NCI-H2081 (cell line): ENCODE measurements at places on chromosomes 12 and 14.

DNA sequence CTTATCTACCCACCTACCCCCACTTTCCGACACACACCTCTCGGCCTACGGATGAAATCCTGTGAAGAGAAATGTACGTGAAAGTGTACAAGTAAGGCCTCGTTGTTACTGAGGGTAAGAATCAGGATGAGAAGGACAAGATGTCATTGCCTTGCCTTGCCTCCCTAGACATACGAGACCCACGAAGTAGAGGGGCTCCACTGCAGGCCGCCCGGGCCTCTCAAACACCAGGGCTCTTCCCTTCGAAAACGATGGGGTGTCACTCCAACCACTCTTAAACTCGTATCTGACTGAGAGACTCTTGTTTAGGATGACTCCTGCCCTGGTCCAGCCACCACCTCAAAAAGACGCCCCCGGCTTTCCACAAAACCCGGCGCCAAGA is 498 bp downstream of the RACGAP1 start:
- DNase-seq: peak; percentile 24

- no peak for DNase-seq
These were observed 47.3 kb upstream of the NCOR2 start for GRCh38 chr12:124614512-124615292.

DNA sequence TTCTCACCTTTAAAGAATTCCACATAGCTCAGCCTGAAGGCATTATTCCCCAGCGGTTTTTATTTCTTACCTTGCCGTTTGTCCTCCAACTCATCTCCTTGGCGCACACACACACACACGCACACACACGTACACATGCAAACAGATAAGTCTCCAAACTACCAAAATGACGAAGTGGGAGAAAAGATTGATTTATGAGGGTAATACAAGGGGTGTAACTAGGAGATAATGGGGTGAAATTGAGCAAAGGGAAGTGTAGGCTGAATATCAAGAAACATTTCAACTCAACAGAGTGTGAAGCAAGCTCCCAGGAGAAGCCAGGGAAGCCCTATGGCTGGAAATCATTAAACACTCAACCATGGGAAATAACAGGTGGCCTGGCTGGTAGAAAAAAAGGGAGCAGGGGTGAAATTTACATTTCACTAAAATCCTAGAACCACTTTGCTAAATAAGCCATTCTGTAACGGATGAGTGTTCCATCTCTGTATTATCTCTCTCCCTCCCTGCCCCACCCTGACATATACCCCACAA is 41.0 kb downstream of the GRIN2B start:
- DNase-seq: no peak

- no peak for DNase-seq
These were observed at the start of gene MIA2 for GRCh38 chr14:39233680-39234326. Gene MIA2 (plus strand): TSS chr14:39233915. CDS start chr14:39234115, 200 bp downstream.

DNA sequence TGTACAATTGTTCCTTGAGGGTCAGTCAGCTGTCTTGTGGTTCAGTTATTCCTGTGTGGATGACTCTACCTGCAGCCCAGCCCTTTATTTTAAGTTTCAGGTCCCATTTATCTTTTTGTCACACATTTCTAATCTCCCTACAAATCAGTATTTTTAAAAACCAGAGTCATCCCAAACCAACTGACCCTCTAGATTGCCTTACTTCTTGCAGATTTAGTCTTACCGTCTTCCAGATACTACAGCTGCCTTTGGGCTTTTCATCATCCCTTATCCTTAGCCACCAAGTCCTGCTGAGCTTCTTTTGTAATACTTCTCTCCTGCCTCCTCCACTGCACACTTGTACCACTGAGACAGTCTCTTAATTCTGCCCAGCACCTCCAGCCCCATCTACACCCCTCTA is 54.9 kb downstream of the PRKCH start:
- DNase-seq: no peak

GRCh38 chr14:95134304-95134933 is 22.9 kb downstream of the DICER1 start:
- DNase-seq: no peak

DNA sequence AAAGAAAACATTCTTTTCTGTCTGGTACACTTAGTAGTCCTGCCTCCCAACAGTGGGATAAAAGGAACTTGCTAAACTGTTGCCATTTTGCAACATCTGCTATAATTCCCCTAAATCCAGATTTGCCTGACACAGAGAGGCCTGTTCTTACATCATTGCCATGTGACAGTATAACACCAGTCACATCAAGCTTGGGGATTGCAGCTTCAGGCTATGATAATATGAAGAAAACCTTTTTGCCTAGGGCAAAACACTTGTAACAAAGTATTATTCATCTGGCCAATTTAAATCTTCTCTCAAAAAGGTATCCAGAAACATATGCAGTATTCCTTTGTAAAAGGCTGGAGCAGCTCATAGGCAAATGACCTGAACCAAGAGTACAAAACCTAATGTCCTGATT is 80.9 kb upstream of the OTX2 start:
- DNase-seq: no peak

GRCh38 chr12:54413284-54414190 is 5.5 kb downstream of the ITGA5 start:
- DNase-seq: no peak

GRCh38 chr12:72236071-72236705 is 36.0 kb upstream of the TRHDE start:
- no peak for DNase-seq

- peak; percentile 25 for DNase-seq
These were observed at the start of gene KCNA5 for GRCh38 chr12:5043589-5044419. Gene KCNA5 (plus strand): TSS chr12:5043879. CDS start chr12:5044148, 269 bp downstream.

GRCh38 chr12:41521872-41522379 is 333.8 kb downstream of the PDZRN4 start:
- no peak for DNase-seq

GRCh38 chr14:73723797-73724661 is 9.8 kb upstream of the PNMA1 start:
- DNase-seq: no peak

DNA sequence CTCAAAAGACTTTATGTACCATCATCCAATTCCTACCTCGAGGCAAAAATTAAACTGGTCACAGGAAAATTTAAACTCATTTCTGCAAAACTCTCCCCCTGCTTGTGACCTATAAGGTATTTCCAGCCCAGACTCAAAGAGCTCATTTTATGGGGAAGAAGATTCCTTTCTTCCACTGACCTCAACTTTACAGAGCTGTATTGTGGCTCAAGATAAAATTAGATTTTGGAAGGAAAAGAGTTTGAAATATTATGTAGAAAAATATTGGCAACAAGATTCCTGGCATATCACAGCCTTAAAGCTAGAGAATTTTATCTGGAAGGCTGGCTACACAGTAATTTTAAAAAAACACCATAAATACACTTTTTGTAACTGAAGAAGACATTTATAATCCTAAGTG is 91.7 kb downstream of the STXBP6 start:
- no peak for DNase-seq
